Stimulated activated CD8-positive, alpha-beta memory T cell treated with anti-CD3 and anti-CD28 coated beads, Interleukin-7, amount 100 ng/mL, for 1 hour (primary cell): ENCODE measurements at places on chromosomes 5 and 9.

DNA sequence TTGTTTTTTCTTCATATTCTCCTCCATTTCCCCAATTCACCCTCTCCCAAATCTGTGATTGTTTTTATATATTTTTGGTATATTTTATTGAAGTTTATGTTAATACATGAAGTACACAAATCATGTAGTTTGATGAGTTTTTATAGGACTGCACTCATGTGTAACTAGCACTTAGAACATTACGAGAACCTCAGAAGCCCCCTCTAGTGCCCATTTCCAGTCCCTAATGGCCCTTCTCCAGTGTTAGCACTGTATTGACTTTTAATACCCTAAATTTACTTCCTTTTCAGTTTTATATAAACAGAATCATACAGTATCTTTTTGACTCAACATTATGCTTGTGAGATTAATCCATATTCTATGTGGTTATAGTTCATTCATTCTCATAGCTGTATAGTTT is 18.5 kb upstream of the FKTN start:
- DNase-seq = no peak

- DNase-seq = no peak
Observed at GRCh38 chr5:73158313-73158712, 14.7 kb upstream of the TMEM174 start.

DNA sequence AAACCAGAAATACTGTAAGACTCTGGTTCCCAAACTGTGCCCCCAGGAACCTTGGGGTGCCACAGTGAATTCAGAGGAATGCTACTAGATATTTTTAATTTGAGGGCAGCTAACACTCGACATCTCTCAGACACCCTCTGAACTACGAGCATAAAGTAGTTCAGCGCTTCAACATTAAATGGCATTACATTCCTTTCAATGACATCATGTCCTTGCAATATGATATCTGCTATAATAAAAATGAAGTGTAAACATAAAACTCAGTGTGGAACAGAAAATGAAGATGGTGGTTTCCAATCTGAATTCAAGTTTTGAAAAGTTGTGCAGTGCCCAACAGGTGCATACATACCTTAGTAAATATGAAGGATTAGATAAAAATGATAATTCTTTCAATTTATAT is 116.1 kb downstream of the LPAR1 start:
- no peak for DNase-seq

DNA sequence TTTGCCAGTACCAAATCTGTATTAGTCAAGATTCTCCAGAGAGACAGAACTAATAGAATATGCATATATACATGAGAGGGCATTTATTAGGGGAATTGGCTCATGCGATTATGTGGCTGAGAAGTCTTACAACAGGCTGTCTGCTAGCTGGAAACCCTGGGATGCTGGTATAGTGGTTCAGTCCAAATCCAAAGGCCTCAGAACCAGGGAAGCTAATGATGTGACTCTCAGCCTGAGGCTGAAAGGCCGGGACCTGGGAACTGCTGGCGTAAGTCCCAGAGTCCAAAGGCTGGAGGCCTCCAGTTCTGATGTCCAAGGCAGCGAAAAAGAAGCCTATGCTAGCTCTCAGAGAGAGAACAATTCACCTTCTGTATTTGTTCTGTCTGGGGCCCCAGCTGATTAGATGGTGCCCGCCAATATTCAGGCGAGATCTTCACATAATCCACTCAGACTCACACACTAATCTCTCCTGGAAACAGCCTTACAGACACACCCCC is 84.1 kb downstream of the KIAA1958 start:
- no peak for DNase-seq

DNA sequence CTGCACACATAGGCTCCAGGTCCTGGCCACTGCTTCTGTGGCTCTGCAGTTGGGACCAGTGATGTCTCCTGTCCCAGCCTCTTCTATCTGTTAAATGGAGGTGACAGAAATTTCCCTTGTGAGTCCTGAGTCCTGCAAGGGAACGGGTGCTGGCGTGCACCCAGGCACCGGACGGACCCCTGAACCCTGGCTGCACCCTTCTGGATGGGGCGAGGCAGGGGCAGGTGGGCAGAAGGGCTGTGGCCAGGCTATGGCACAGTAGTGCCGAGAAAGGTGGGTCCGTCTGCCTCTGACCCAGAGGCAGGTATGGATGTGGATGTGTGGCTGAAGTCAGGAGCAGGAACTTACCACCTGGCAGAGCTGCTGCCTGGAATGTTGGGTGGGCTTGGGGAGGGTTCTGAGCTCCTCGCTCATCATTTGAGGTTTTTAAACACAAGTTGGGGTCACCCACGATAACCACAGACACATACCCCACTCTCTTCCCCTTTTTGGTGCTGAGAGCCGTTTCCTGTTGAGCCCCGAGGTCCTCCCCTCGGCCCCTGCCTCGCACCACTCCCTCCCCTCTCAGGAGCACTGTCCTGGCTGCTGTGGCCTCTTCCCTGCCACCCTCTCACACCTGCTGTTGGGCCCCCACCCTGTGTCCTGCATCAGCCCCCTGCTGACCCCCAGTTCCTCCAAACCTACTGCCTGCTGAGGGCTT is 82.0 kb downstream of the COL5A1 start:
- no peak for DNase-seq

- DNase-seq = no peak
Observed at GRCh38 chr9:135736272-135736978, 34.4 kb downstream of the KCNT1 start.

GRCh38 chr5:65769539-65769938 is 47.5 kb downstream of the NLN start:
- no peak for DNase-seq

GRCh38 chr9:93634311-93635185 is 58.2 kb downstream of the PHF2 start:
- no peak for DNase-seq

- DNase-seq = no peak
Observed at GRCh38 chr9:108850293-108850897, 5.4 kb downstream of the ACTL7B start.

GRCh38 chr9:14209399-14210345 is 104.3 kb downstream of the NFIB start:
- no peak for DNase-seq

DNA sequence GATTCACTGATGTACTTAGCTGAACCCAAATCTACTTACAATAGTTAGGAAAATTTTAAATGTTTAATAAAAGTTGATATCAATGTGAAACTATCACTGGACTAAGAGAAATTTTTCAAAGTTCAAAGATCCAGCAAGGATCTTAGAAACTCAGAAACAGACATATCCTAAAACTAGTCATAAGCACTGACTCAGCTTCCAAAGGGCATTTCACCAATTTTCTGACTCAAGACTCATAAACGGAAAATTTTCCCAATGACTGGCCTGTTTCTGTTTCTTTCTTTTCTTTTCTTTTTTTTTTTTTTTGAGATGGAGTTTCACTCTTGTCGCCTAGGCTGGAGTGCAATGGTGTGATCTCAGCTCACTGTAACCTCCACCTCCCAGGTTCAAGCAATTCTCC is 66.6 kb downstream of the CDC14B start:
- DNase-seq = no peak

GRCh38 chr9:3458806-3459475 is 66.9 kb downstream of the RFX3 start:
- DNase-seq = no peak

GRCh38 chr5:133265720-133266526 is 214.1 kb downstream of the HSPA4 start:
- DNase-seq = no peak

GRCh38 chr9:76049341-76049740 is 158.9 kb downstream of the PCSK5 start:
- no peak for DNase-seq

DNA sequence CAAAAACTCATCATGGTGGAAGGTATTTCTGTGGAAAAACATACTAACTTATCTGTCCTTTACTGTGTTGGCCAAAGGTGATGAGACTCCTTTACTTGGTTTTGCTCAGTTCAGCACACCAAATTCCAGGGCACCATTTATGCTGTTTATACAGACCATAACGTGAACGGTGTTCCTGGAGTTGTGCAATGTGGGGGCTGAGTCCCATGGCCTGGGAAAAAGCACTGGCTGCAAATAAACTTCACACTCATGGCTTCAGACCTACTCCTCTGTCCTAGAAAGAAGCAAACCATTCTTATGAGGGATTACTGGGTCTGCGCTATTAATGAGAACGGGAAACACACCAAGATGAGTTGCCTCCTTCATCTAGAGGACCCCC is 10.4 kb downstream of the FREM1 start:
- no peak for DNase-seq

DNA sequence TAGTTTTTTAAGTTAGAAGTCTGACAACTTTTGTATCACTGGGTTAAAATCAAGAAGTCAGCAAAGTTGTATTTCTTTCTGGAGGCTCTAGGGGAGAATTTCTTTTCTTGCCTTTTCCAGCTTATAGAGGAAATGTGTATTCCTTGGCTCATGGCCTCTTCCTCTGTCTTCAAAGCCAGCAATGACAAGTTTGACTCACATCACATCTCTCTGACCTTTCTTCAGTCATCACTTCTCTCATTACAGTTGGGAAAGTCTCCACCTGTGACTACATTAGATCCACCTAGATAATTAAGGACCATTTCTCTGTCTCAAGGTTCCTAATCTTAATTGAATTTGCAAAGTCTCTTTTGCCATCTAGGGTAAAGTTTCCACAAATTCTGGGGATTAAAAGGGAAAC is 339.9 kb downstream of the TENT4A start:
- DNase-seq = no peak

- DNase-seq = no peak
Observed at GRCh38 chr5:159851053-159851452, 65.2 kb upstream of the ADRA1B start.

DNA sequence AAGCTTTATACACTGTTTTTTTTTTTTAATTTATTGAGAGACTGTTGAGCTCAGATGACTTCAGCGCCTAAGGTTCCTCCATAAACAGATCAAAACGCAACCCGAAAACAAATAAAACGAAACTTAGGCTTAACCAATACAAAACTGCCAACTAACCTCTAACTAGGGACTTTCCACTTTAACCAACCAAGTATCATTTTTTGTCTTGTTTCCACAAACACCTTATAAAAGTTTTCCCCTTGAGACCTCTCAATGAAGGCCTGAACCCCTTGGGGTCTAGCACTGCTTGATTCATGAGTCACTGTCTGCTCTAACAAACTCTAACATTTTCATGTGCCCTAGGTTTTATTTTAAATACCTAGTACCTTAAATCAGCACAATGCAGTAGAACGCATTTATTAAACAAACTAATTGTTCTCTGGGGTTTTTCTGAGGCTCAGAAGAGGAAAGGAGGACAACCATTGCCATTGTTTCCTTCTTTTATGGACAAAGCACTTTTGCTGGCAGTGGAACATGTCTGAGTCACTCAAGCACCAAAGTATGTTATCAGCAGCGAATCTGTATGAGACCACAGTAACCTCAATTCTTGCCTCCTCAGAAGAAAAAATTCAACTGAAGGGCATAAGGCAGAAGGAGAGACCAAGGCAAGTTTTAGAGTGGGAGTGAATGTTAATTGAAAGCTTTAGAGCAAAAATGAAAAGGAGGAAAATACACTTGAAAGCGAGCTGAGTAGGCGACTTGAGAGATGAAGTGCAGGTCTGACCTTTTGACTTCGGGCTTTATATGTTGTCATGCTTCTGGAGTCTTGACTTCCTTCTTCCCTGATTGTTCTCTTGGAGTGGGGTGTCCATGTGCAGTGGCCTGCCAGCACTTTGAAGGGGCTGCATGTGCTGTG is 97.7 kb upstream of the HCN1 start:
- DNase-seq = no peak

- no peak for DNase-seq
Observed at GRCh38 chr9:5698810-5699556, 70.1 kb downstream of the RIC1 start.

DNA sequence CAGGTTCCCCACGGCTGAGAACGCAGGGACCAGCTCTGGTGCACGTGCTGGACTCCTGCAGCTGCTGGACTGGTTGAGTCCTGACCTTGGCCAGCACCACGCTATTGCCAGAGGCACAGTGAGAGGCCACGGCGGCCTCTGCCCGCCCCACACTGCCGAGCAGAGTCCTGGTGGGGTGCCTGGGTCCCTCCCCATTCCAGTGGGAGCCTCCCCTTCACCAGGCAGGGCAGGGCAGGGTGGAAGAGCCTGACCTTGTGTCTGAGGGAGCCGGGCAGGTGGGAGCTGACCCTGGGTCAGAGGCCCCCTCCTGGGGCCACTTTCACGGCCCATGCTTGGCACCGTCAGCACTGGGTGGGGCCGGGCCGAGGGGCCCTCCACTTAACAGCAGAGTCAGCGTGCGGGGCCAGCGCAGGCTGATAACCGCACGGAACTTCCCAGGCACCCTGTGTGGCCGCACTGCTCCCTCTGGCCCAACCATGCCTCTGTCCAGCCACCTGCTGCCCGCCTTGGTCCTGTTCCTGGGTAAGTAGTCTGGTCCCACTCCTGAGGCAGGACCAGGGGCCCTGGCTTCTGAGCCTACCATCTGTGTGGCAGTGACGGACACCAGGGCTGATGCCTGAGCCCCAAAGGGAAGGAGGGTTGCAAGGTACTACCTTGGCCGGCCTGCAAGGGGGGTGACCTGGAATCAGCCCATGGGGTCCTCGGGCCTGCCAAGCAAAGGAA is at the start of gene MAMDC4:
Gene MAMDC4, plus strand, starts transcription at position 406 of the 723 bp plus-strand sequence. Its CDS starts 71 bp downstream, at position 477.
- no peak for DNase-seq

GRCh38 chr5:15191012-15191411 is 309.0 kb upstream of the FBXL7 start:
- DNase-seq = no peak

DNA sequence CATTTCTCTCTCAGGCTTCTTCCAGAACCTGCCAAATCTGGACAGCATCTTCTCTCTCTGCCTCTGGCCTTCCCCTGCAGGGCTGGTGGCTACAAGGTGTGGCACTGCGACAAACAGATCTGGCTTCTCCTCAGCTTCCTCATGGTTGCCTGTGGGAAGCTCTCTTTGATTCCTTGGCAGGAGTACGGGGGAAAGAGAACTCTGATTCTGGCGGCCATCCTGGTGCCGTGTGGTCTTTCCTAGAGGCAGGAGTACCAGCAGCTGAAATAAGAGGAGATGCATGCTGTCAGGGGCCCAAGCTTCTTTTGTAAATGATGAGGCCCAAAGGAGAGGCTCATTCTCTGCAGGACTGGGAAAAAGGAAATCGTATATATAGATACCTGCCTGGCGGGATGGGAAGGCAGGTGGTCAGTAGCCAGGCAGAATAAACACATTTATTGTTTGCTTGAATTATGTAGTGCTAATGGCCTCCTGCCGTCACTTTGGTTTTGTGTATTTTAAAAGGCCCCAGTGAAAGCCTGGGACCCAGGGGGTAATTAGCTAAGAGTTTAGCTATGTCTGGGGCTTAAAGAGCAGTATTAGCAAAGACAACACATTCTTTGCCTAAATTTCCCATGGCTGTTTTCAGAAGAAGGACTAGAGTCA is at the start of gene CER1:
Gene CER1, minus strand, starts transcription at position 343 of the 645 bp plus-strand sequence. Its CDS starts 61 bp downstream, at position 282.
- no peak for DNase-seq
